ENCODE measurements at places on chromosomes 13 and 19. TPM values are rescaled to one million over a fixed set of nuclear protein-coding genes. Genes with fewer than 3 reads are reported as not detected.

Gene TTC9B
- total RNA-seq = not detected

Gene KIR3DL1
- total RNA-seq = not detected

Gene CRB3
- 8.4 TPM for total RNA-seq

Gene ICAM5
- 1.2 TPM for total RNA-seq

Gene YIPF2
- 23.0 TPM for total RNA-seq

Gene SLITRK6
- not detected for total RNA-seq

Gene ZNF888
- 11.9 TPM for total RNA-seq

Gene POLRMT
- total RNA-seq = 58.2 TPM

DNA sequence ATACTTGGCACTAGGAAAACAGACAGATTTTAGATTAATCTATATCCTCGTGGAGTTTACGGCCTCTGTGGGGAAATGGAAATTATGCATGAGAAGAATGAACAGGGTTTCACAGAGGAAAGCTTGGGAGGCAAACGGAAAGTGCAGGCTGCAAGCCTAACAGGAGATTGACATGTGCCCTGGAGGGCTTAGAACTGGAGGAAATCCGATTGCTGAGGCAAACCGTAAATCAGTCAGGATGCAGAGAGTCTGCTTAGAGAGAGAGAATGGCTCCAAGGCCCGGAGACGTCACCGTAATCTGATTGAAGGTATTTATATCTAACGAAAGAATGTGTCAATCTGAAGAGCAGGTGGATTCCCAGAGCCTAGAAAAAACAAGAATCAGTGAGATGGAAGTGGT lies 143.2 kb downstream of the KATNAL1 start:
- DNase-seq = no peak
- no peak overlapping the region for H3K4me3 ChIP-seq
- H3K4me1 ChIP-seq = peaks cover 5% of the 10 kb centered on the region
- H3K27ac ChIP-seq = no peak overlapping the region
- no peaks in the 10 kb centered on the region for H3K27me3 ChIP-seq
- no peaks in the 10 kb centered on the region for H3K36me3 ChIP-seq

DNA sequence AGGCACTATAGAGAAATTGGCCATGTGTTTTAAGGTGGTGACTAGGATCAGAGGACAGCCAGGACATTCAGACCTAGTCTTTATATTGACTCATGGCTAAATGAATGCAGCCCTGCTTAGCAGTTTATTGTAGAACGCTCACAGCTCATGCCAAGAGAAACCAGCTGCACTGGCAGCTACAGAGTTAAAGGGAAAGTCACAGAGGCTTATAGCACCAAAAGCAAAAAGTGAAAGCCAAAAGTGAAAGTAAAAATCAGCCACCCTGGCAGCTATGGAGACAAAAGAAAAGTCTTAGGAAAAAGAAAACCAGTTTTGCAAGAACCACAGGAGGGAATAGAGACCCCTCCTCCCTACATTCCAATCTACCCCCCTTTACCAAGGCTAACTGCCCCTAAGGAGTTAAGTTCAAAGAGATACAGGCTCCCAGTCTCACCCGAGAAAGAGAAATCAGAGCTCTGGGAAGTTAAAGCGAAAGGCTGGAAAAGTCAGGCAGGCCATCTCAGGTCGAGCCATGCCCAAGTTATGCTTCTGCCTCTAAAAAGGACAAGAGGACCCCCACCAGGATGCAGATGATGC lies 99.0 kb downstream of the ZNF429 start:
- peak overlapping the region; percentile 86 for H3K27ac ChIP-seq
- peaks cover 4% of the 10 kb centered on the region for H3K36me3 ChIP-seq
- no peaks in the 10 kb centered on the region for H3K27me3 ChIP-seq
- H3K4me1 ChIP-seq = peaks cover 20% of the 10 kb centered on the region
- H3K4me3 ChIP-seq = peak overlapping the region; percentile 91
- DNase-seq = no peak

DNA sequence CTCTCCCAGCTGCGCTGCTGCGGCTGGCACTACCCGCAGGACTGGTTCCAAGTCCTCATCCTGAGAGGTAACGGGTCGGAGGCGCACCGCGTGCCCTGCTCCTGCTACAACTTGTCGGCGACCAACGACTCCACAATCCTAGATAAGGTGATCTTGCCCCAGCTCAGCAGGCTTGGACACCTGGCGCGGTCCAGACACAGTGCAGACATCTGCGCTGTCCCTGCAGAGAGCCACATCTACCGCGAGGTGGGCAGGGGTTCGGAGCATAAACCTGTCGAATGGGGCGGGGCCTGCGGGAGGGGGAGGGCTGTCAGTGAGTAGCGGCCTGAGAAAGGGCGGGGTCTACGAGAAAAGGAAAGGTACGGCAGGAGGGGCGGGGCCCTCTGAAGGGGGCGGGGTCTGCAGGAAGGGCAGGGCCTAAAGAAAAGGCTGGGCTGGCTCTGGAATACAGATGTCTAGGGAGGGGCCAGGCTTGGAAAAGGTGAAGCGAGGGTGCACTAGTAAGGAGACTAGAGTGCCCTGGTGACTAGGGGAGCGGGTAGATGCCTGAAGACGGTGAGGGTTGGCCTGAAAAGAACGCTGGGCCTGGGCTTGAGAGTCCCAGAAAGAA lies 3.6 kb downstream of the CD37 start:
- H3K27ac ChIP-seq = peak overlapping the region; percentile 100
- H3K4me1 ChIP-seq = peaks cover 85% of the 10 kb centered on the region
- H3K36me3 ChIP-seq = peaks cover 77% of the 10 kb centered on the region
- no peaks in the 10 kb centered on the region for H3K27me3 ChIP-seq

- H3K4me1 ChIP-seq = peaks cover 55% of the 10 kb centered on the region
- H3K4me3 ChIP-seq = no peak overlapping the region
- H3K36me3 ChIP-seq = peaks cover 75% of the 10 kb centered on the region
- DNase-seq = no peak
These were observed 8.3 kb upstream of the PRKD2 start for GRCh38 chr19:46725036-46725820.

GRCh38 chr19:49425178-49425577 lies at the start of gene GFY:
TSS of gene GFY (plus strand) at chr19:49425388. CDS start at chr19:49426431, 1,043 bp downstream.
- DNase-seq = no peak
- H3K4me3 ChIP-seq = no peak within 1 kb of the TSS
- H3K27ac ChIP-seq = no peak within 1 kb of the TSS
- H3K27me3 ChIP-seq = peaks cover 79% of the 10 kb centered on the region

DNA sequence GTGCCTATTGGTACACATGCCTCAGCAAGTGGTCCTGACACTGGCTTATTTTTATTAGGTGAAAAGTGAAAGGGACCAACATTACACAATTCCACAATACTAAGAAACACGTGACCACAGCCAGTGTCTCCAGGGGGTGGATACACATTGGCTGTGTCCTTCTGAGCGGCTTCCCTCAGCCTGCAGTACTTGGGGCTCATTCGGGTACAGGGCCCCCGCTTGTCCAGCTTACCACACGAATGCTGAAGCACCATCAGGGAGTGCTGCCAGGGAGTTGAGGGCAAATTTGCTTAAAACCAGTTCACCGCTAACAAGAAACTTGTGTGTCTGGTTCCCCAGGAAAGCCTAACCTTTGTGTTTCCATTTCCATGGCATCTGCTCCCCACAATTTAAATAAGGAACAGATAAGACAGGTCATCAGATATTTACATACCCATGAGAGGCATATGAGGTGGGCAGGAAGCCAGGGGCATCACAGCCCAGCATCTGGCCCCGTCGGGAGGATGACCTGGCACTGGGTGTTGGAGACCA lies 23.3 kb downstream of the PBX4 start:
- H3K36me3 ChIP-seq = peaks cover 25% of the 10 kb centered on the region
- peaks cover 64% of the 10 kb centered on the region for H3K4me1 ChIP-seq
- no peaks in the 10 kb centered on the region for H3K27me3 ChIP-seq
- H3K4me3 ChIP-seq = peak overlapping the region; percentile 15
- DNase-seq = no peak
- peak overlapping the region; percentile 46 for H3K27ac ChIP-seq
